ENCODE measurements at places on chromosomes 2 and 18.

GRCh38 chr18:7174344-7175095, 56.4 kb upstream of the LRRC30 start:
- no peak for DNase-seq

- no peak for DNase-seq
Measured at GRCh38 chr2:2899826-2900225, 477.8 kb downstream of the EIPR1 start.

GRCh38 chr2:30865243-30865642, 58.0 kb upstream of the CAPN13 start:
- DNase-seq: no peak

GRCh38 chr2:50492477-50492851, 539.5 kb downstream of the NRXN1 start:
- DNase-seq: no peak

GRCh38 chr18:50061876-50062517, 132.9 kb downstream of the MYO5B start:
- no peak for DNase-seq

DNA sequence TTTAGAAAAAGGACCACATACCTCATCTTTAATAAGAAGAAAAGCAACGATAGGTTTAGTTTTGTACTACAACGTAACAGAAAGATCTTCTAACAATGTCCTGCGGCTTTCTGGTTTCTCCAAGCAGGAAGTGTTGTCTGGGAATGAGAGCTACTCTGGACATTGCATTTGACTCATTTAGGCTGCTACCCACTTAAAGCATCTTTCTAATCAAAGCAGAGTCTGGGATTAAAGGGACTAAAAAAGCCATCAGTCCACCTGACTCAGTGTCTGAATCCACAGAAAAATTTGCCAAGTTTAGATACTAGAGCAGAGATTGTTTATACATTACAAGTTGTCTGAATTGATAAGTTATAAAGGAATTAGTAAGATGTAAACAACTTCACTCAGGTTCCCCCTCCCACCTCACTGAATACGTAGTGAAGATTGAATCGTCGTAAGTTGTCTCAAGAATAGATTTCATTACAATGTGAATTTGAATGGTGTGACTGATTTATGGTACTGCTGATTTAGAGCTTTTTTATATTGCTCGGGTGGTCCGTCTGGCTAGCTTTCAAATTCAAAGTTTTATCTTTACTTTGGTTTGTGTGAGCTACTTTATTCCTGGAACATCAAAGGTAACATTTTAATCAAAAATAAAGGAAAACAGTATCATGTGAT, 70.2 kb upstream of the SMIM21 start:
- DNase-seq: no peak

GRCh38 chr2:159926695-159927094, 128.7 kb upstream of the CD302 start:
- DNase-seq: no peak

- no peak for DNase-seq
Measured at GRCh38 chr2:61181382-61182058, 19.5 kb downstream of the C2orf74 start.

All from stimulated activated CD8-positive, alpha-beta memory T cell treated with anti-CD3 and anti-CD28 coated beads, Interleukin-4, amount 100 ng/mL, for 1 hour (primary cell).